ENCODE measurements at places on chromosomes 1 and 21. TPM values are rescaled to one million over a fixed set of nuclear protein-coding genes. Genes with fewer than 3 reads are reported as not detected.

GRCh38 chr1:17404034-17404684 lies 32.2 kb downstream of the PADI6 start:
- H3K36me3 ChIP-seq: peaks cover 7% of the 10 kb centered on the region
- no peak overlapping the region for H3K27ac ChIP-seq
- no peaks in the 10 kb centered on the region for H3K27me3 ChIP-seq
- peaks cover 2% of the 10 kb centered on the region for H3K4me1 ChIP-seq
- no peak for DNase-seq
- no peak overlapping the region for H3K4me3 ChIP-seq

- DNase-seq: no peak
- peaks cover 9% of the 10 kb centered on the region for H3K27me3 ChIP-seq
- no peak overlapping the region for H3K27ac ChIP-seq
These were observed 115.1 kb downstream of the PLXNA2 start for GRCh38 chr1:208129060-208129459.

- DNase-seq: no peak
- peaks cover 7% of the 10 kb centered on the region for H3K36me3 ChIP-seq
- H3K27me3 ChIP-seq: peaks cover 5% of the 10 kb centered on the region
- H3K4me3 ChIP-seq: peak overlapping the region; percentile 87
These were observed 857 bp downstream of the GPX7 start for GRCh38 chr1:52602856-52603600.

- H3K4me1 ChIP-seq: no peaks in the 10 kb centered on the region
- H3K4me3 ChIP-seq: no peak overlapping the region
- no peak overlapping the region for H3K27ac ChIP-seq
- DNase-seq: no peak
- H3K27me3 ChIP-seq: no peaks in the 10 kb centered on the region
These were observed 76.3 kb upstream of the CACNA1E start for GRCh38 chr1:181406989-181407388.

- no peak for DNase-seq
- H3K4me1 ChIP-seq: peaks cover 10% of the 10 kb centered on the region
- H3K36me3 ChIP-seq: no peaks in the 10 kb centered on the region
- H3K4me3 ChIP-seq: no peak overlapping the region
- H3K27ac ChIP-seq: no peak overlapping the region
These were observed 13.6 kb upstream of the FAM89A start for GRCh38 chr1:231053493-231054162.

Gene LCA5L
- not detected for polyA plus RNA-seq

Gene CDK11B
- polyA plus RNA-seq: 25.0 TPM

Gene LAMC2
- not detected for polyA plus RNA-seq

Gene SMIM34
- not detected for polyA plus RNA-seq
